ENCODE measurements at places on chromosomes 1 and 21. TPM values are rescaled to one million over a fixed set of nuclear protein-coding genes. Genes with fewer than 3 reads are reported as not detected.

The FAM177B gene
- not detected for total RNA-seq

The TFF2 gene
- not detected for total RNA-seq

The PMVK gene
- total RNA-seq: 5.8 TPM

The SEMA4A gene
- 0.65 TPM for total RNA-seq

The ANKRD65 gene
- total RNA-seq: under 0.01 TPM

Data from vein endothelial cell (primary cell).